Osteoblast (primary cell): ENCODE measurements at places on chromosomes 16 and 17.

DNA sequence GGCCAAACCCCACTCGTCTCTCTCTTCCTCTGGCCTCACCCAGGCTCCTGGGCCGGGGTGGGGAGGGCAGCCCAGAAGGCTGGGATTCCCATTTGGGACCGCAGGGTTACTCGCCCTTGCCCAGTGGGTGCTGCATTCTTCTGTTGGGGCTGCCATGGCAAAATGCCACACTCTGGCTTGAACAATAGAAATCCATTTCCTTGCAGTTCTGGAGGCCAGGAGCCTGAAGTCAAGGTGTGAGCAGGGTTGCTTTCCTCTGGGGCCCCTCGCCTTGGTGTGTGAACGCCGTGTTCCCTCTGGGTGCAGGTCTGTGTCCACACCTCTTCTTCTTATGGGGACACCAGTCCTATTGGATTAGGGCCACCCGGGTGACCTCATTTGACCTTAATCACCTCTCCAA, 105.8 kb upstream of the GSE1 start:
- DNase-seq: no peak

DNA sequence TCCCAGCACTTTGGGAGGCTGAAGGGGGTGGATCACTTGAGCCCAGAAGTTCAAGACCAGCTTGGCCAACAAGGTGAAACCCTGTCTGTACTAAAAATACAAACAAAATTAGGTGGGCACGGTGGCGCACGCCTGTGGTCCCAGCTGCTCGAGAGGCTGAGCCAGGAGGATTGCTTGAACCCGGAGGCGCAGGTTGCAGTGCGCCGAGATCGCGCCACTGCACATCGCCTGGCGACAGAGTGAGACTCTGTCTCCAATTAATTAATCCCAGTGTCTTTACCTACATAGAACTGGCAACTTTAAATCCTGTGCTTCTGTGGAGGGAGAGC, 1.5 kb upstream of the ELOB start:
- no peak for DNase-seq

DNA sequence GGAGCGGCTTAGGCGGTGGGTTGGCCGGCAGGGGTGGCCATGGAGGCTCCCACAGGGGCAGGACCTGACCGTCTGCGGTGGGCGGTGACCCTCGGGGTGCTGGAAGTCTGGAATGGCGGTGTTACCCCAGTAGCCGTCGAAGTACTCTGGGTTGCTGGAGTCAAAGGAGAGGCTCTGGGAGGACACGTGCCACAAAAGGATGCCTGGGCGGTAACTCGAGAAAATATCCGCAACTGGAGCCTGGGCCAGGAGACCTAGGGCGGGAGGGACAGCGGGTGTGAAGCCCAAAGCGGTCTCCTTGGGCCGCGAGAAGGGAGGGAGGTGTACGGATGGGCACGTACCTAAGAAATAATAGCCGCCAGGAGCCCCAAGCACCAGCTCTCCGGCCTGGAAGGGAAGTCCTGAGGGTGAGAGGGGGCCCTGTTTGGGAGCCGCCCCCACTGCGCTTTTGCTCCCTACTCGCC, 4.6 kb downstream of the ITGA2B start:
- peak; percentile 79 for DNase-seq

- no peak for DNase-seq
Observed at GRCh38 chr17:57588086-57588485, 157.0 kb downstream of the CCDC182 start.

GRCh38 chr17:30292286-30292858, 628 bp upstream of the BLMH start:
- peak; percentile 58 for DNase-seq

DNA sequence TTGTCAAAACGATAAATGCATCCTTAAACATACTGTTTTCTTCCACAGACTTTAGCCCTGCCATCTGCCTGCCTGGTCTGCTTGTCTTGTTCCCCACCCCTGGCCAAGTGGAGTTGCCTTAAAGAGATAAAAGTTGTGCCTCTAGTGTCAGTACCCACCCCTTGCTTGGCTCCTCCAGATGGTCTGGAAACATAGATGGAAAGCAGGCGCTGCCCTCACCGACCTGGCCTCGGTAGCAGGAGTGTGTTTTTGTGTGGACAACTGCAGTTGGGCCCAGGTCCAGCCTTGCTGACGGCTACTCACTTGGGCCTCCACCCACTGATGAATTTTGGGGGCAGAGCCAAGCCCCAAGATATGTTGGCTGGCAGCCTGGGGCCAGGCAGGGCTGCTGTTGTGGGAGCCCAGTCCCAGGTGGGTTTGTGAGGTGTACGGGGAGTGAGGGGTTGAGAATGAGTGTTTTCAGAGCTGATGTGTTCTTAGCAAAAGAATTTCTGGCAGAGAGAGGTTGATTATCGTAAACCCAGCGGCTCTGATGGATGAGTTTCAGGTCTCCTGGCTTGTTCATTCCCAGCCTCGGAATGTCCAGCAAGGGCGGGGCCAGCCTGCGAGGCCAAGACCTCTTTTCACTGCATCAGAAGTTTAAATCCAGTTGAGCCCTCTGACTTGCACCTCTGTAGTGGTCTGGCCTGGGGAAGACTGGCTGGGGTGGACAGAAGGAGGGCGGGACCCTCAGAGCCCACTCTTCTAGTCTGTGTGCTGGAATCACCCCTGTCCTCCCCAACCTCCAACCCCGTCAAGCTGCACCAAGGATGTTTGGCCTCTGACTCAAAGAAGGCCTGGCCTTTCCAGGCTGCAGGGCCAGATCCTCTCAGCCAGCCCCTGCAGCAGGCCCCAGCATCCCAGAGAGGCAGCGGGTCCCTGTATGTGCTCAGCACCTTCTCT, 179.7 kb downstream of the RAB11FIP4 start:
- DNase-seq: peak; percentile 97

DNA sequence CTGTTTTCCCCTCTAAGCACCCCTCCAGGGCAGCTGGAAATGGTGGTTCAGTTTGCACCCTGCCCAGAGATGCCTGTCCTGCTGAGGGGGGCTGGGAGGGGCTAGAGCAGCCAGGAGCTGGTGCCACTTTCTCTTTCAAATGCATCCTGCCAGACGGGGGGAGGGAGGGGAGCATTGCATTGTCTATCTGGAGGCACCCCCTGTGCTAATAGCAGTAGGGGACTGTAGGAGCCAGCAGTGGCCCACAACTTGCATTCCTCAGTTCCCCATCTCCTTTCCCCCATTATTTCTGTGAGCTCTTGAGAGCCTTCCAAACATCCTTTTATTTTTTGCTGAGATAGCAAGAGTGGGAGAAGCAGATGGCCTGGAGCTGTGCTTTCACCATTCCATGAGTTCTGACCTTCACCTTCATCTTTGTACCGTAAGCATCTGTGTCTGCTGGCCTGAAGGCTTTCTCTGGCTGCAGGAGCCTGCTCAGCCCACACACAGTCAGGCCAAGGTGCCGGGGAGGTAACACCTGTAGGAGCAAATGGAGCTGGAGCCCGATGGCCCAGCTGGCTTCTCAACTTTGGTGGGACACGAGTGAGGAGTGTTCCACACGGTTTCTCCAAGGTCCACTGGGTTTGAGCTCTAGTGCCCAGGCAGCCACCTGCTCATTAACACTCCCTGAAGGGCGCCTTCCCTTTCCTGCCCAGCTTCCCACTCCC, 5.2 kb downstream of the WFDC1 start:
- DNase-seq: no peak

DNA sequence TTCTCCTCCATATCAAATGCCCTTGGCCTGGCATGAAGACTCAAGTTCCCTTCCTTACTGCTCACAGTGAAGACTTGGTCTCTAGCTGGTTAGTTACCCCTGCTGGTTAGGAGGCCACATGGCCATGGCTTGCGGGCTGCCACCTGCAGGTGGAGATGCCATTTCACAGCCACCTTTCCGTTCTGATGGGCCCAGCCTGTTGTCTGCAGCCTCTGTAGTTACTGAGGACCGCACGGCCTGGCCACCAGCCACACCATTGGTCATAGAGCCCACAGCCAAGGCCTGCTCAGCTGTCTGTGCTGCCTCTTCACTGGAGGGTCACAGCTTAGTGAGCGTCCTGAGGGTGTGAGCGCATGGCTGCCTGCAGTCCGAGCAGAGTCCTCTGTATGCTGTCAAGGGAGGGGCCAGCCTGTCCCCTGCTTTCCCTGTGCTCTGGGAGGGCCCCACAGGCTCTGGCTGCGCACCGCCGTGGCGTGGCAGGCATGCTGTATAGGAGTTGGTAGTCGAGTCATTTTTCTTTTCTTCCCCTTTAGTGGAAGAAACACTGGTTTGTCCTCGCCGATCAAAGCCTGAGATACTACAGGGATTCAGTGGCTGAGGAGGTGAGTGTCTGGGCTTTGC, 59.2 kb downstream of the PLD6 start:
- DNase-seq: peak; percentile 25

- no peak for DNase-seq
Observed at GRCh38 chr16:88569614-88569984, 604 bp upstream of the ZC3H18 start.

DNA sequence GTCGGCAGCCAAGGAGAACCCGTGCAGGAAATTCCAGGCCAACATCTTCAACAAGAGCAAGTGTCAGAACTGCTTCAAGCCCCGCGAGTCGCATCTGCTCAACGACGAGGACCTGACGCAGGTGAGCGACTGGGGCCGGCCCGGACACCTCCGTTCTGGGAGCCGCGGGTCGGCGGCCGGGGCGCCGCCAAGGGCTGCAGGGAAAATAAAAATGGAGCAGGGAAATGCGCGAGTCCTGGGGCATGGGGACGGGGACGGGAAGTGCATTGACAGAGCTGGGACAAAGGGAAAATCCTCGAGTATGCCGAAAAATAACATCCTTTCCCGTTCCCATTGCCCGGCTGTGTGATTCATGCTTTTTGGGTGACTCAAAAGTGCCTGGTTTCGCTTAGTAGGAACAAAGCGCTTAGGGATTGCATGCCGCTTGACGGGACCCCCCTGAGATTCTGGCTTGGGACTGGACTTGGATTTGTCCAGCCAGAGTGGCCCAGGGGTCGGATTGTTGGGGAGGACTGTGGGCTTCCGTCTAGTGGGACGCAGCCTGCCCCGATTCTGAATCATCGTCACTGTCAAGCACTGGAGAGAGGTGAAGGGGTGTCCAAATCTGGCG, 699 bp downstream of the MPRIP start:
- DNase-seq: peak; percentile 88

DNA sequence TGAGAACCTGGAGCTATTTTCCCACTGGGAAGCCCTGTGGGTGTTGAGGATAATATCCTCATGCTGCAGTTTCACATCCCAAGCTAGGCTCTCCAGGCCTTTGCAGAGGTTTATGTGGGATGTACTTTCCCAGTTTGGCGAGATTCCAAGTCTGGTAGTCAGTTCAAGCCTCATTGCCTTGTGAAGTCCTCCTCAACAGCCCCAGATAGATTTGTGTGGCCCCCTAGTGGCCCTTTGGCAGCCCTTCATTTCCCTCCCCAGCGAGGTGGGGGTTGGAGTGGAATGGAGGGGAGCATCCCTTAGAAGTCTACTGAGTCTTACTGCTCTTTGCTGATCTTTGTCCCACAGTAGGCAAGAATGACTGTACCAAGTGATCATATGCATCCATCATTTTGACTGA, 137.9 kb downstream of the CDH11 start:
- peak; percentile 73 for DNase-seq

- DNase-seq: peak; percentile 43
Observed at GRCh38 chr17:864315-864714, 82.2 kb downstream of the MRM3 start.

- DNase-seq: no peak
Observed at GRCh38 chr16:85644093-85644712, 31.1 kb downstream of the GSE1 start.

- DNase-seq: no peak
Observed at GRCh38 chr16:86199871-86200695, 301.1 kb downstream of the IRF8 start.

DNA sequence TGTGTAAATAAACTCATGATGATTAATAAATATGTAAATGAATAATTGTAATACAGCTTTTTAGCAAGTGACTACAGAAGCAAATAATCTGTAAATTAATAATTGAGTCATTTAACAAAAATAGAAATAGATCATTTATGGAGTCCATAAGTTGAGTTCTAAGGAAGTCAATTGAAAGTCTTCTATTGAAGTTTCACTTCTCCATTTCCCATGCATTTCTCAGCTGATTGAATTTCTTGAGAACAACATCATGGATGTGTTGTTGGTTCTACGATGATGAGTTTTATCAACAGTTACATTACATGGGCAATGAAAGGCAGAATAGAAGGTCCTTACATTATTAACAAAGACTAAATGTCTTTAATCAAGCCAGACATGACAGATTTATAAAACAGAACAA, 290.4 kb downstream of the MAP2K6 start:
- no peak for DNase-seq

DNA sequence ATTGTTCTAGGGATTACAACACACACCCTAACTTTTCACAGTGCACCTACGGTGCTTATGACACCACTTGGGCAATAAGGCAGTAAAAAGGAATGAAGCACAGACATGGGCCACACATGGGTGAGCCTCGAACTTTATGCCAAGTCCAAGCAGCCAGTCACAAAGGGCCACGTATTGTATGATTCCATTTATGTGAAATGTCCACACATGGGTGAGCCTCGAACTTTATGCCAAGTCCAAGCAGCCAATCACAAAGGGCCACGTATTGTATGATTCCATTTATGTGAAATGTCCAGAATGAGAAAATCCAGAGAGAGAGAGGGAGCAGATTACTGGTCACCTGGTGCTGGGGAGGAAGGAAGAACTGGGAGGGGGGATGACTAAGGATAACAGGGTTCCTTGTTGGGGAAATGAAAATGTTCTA, 22.2 kb downstream of the RMI2 start:
- DNase-seq: no peak

- DNase-seq: peak; percentile 82
Observed at GRCh38 chr17:82703935-82704865, 5.7 kb upstream of the RAB40B start.

- DNase-seq: no peak
Observed at GRCh38 chr16:24800586-24800985, 45.2 kb upstream of the SLC5A11 start.

DNA sequence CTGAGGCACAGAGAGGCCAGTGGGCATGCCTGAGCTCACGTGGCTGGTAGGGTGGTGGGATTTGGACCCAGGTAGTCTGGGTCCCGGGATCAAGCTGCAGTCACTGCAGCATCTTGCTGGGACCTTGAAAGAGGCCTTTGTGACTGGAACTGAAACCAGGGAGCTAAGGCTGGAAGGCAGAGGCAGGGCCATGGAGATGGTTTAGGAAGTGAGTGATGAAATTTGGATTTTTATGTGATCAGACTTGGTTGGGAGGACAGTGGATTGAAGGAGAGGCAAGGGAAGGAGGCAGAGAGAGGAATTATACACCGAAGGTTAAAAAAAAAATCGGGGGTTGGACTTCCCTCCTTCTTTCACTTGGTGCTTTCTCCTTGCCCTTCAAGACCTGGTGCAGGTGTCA, 255.4 kb upstream of the CACNG5 start:
- no peak for DNase-seq

DNA sequence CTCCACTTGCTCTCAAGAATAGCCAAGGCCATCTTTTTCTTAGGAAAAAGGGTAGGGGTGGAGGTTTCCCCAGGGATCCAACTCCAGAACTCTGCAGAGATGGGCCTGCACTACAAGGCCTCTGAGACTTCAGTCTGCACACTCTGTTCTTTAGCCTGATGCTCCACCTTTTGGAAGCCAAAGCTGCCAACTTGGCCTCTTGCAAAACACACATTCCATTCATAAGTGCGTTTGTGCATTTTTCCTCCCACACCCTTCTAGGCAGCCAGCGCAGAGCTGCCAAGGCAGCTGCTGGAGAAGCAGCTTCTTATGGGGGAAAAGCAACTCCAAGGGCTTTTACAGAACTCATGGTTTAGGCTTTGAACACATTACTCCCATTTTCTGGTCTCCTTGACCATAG, 45.3 kb downstream of the REXO5 start:
- peak; percentile 57 for DNase-seq

GRCh38 chr16:75196836-75197235, 10.1 kb downstream of the CTRB2 start:
- DNase-seq: peak; percentile 25
